ENCODE measurements at places on chromosomes 7 and 10.

GRCh38 chr10:108791794-108792474 lies 1131.4 kb downstream of the XPNPEP1 start:
- no peak for DNase-seq

GRCh38 chr10:6065406-6065805 lies 3.2 kb upstream of the IL2RA start:
- DNase-seq = no peak

- DNase-seq = no peak
Measured at GRCh38 chr7:43628431-43628830, 45.5 kb downstream of the STK17A start.

DNA sequence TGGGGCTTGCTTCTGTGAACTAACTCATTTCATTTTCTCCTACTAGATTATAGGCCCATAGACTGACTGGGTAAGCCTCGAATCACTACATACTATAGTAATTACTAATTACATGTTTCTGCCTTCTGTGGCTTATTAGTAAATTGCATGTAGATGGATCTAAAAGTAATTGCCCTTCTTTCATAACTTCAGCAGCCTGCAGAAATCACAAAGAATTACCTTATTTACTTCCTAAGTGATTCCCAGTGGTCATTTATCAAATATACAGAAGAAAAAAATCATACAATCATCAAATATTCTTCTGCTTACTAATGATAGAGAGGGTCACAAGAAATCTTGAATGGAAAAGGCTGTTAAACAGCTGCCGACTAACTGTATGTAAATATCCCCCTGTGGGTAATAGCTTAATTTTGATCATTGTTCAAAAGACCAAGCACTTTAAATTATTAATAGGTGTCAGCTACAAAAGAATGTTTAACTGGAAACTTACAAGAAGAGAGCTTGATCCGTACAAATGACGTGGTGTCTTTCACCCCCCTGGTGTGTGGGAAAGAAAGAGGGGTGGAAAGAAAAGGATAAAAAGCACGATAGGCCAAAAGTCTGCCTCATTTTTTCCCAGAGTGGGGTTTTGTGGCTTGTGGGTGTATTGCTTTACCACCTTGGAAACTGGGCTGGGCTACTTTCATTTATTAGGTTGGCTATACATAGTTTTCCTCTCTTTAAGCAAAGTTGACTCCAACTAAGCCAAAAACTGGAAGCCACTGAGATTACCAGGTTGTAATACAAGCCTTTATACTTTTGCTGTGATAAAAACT lies 361.8 kb upstream of the ZMIZ1 start:
- no peak for DNase-seq

GRCh38 chr7:106287786-106288185 lies 3.0 kb upstream of the NAMPT start:
- DNase-seq = no peak

GRCh38 chr7:130297628-130298543 lies 4.9 kb downstream of the CPA4 start:
- DNase-seq = no peak

DNA sequence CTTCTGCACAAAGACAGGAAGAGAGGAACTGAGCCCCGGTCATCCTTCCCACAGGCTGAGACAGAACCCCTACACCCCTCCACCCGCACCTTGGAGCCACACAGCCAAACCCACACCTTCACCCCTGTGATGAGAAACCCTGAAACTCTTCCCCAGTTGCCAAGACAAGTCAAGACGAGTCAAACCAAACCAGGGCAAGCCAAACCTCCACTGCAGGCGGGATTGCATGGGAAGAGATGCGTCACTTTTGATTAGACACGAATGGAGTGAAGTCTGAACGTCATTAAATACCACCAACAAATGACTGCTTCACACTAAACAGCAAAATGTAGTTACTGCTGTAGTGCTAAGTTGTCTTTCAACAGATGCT lies 73.8 kb downstream of the PRPF18 start:
- no peak for DNase-seq

GRCh38 chr7:105297985-105298384 lies 90.7 kb downstream of the SRPK2 start:
- DNase-seq = no peak

GRCh38 chr10:5461203-5461588 lies 38.2 kb downstream of the CALML5 start:
- no peak for DNase-seq

DNA sequence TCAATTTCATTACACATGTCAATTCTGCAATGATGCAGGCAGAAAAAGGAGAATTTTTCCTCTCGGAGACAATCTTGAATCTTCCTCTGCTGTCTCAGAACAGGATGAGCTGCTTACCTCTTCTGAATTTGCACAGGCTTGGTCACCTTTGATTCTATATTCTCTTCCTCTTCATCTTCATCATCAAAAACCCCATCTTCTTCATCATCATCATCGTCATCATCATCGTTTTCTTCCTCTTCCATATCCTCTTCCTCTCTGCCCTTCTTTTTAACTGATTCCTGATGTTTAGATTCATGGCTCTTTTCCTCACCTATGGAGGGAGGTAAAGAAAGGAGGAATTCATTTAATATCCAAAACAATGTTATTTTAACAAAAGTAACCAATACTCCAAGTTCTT lies 8.0 kb downstream of the RBM28 start:
- no peak for DNase-seq

GRCh38 chr10:84499846-84500245 lies 171.5 kb downstream of the CCSER2 start:
- DNase-seq = no peak

DNA sequence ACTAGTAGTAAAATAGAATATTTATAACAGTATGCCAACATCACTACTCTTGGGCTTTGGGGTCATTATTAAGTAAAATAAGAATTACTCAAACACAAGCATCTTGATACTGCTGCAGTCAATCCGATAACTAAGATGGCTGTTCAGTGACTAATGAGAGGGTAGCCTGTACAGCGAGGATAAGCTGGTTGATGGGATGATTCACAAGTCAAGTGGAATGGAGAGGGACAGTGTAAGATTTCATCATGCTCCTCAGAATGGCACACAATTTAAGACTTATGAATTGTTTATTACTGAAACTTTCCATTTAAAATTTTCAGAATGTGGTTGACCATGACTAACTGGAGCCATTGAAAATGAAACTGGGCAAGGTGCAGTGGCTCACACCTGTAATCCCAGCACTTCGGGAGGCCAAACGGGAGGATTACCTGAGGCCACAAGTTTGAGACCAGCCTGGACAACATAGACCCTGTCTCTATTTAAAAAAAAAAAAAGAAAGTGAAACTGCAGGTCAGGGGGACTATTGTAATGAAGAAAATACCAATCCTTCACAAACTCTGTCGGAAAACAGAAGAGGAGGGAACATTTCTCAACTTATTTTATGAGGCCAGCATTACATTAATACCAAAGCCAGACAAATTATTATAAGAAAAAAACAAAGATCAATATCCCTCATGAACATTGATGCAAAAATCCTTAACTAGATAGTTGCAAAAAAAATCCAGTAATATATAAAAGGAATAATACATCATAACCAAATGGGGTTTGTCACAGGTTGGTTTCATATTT lies 11.2 kb downstream of the AVL9 start:
- DNase-seq = no peak

- peak; percentile 58 for DNase-seq
Measured at GRCh38 chr10:17025444-17026295, 103.9 kb downstream of the CUBN start.

DNA sequence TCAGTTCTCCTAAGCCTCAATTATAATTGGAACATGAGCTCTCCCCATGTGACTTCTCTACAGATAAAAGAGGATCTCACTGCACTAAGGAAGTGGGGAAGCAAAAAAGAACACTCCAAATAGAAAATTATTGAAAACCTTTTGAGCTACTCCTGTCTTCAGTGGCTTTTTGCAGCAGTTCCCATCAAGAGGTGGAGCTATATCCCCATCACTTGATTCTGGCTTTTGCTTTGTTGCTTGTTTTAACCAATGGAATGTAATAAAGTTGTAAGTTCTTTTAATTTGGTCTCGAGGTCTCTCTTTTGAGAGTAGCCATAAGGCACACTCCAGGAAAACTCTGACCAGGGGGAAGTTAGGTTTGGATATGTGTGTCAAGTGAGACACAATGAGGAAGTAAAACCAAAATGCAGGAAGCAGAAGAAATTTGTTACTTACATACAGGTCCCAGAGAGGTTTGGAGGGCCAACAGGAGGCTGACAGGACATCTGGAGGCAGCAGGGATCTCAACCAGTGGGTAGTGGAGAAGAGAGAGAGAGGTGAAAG lies 569.4 kb downstream of the HTR7 start:
- no peak for DNase-seq

Measured in stimulated activated CD4-positive, alpha-beta T cell treated with anti-CD3 and anti-CD28 coated beads, Interleukin-4, amount 100 ng/mL, for 1 hour (primary cell).